ENCODE measurements at places on chromosomes 11 and 22.

DNA sequence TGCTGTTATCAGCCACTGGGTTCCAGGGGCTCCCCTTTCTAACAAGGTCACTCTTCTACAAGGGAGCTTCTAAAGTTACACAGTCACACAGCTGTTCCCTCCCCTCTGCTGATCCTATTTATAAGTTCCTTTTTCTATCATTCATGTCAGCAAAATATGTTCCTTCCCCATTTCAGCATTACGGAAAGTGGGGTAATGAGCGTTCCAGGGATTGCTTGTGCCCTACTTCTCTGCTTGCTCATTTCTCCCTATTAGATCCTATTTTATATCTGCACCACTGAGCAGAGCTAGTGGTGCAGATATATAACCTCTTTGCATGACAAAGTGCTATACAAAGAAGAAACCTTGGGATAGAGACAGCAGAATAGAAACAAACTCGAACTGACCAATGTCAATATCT, 22.7 kb upstream of the PLEKHB1 start:
- DNase-seq, result peak; percentile 75

GRCh38 chr11:114075891-114076441, 16.5 kb downstream of the ZBTB16 start:
- DNase-seq, result no peak

DNA sequence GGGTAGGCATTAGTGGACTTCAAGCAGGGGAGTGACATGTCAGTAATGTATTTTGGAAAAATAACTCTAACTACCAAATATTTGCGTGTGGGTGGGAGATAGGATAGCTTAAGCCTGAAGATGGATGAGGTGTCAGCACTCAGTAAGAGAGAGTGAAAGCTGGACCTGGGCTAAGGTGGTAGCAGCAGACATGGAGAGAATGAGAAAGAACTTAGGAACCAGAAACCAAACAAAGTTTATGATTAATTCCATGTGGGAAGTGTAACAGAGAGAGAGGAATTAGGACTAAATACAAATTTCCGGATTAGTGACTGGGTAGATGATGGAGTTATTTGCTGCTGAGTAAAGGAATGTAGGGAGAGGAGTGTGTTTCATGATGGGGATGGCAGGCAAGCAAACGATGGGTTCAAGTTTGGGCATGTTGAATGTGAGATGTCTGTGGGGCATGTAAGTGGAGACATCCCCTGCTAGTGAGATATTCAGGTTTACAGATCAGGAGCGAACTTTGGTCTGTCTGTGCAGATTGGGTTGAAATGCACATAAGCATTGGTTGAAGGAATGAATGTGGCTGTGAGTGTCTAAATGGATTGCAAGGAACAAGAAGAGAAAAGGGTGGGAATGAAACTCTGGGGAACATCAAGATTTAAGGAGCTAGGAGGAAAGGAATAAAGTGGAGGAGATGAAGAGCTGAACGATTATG, 185.6 kb upstream of the MTMR2 start:
- no peak for DNase-seq

DNA sequence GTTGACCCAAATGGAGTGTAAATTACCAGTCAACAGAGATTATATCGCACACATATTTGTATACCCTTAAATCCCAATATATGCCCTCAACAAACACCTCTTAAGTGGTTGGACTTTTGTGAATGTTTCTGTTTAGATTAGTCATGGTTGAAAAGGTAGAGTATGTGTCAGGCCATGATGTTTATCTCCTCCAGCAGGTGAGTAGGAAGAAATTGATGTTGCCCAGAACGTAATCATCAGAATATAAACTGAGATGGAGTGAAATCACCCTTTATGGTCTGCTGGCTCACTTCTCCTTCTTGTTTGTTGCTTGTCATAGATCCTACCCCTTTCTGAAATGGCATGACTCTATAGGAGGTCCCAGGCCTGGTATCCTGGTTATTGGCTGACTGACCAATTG, 431.8 kb downstream of the ETS1 start:
- DNase-seq, result no peak

DNA sequence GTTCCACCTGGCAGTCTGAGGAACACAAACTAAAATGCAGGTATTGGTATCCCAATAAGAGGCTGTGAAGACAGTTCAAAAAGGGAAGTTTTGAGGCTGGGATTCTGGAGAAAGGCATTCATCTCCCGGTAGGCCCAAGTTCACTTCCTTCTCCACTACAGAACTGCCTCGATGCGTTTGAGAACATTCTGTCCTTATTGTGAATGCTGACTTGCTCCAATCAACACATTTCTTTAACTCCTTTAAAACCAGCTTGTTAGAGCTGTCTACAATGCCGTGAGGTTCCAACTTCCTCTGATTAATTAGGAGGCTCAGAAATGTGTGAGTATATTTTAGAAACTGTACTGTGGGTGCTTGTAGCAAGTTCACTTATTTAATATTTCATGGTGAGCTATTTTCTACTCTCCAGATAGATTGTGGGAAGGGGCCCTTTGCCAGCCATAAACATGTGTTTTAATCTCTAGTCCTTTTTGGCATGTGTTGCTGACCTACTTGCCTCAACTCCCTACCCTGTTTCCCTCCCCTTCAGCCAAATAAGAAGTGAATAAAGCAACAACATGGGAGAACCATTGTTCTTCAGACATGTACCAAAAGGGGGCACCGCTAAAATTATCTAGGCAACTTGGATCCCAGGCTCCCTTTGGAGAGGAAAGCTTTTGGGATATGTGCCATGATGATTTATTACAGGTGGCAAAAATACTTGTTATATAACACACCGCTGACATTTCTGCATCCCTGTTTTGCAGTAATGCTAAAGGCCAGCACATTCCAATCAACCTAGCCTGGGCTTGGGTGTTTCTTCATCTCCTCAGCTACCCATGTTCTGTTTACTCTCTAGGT, 245.6 kb downstream of the BLID start:
- DNase-seq, result no peak

Measured in RPMI8226 (cell line).